ENCODE measurements at places on chromosomes 7 and 10.

DNA sequence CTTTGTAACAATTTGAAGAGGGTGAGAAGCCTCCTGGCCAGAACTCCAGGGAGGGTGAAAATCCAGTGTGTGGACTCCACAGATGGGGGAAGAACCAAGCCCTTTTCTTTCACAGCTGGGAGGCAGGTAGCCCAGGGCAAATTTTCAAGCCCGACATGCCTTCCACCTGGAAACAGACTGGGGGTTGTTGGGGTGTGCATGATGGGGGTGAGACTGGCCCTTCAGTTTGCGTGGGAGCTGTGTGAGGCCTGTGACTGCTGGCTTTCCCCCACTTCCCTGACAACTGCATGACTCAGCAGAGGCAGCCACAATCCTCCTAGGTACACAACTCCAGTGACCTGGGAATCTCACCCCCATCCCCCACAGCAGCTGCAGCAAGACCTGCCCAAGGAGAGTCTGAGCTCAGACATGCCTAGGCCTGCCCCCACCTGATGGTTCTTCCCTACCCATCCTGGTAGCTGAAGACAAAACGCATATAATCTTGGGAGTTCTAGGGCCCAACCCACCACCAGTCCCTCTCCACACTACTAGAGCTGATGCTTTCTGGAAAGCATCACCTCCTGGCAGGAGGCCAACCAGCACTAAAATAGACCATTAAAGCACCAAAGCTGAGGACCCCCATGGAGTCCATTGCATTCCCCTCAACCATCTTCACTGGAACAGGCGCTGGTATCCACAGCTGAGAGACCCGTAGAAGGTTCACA lies 445.4 kb downstream of the TFEC start:
- no peak for DNase-seq

DNA sequence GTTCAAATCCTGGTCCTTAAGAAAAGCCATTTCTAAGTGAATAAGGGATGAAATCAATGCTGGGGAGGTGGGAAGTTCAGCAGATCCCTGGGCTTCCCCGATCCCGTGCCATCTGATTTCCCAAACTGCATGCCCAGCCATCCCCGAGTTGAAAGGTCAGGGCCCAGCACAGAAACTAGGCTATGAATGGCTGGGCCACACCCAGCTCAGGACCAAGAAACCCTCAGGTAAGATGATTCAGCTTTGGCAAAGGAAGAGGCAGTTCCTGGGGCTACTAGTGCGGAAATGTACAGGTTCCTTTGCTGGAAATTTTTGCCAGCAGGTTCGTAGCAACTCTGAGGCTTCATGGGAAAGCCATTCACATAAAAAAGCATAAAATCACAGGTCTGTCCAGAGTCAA lies 182.7 kb downstream of the FAM107B start:
- DNase-seq = no peak

DNA sequence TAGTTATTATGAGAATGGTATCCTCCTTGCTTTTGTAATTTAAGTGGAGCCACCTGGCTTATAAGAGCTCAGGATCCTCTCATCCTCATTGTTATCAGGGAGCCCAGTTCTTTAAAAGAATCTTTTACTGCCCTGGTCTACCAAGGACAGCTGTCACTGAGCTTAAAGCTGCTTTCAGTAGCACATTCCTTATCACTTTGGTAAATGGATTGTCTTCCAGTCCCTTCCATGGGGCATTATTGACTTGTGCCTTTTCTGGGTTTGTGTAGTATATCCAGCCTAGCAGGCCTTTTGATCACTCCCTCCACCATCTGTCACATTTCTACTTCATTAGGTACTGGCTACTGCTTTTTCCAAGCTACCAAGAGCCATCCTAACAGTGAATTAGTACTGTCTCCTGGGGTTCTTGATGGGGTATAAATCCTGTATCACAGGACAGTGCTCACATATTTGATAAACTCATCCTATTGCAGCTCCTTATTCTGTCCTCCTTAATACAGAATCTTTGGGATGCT lies 208.9 kb downstream of the TMEM26 start:
- no peak for DNase-seq

DNA sequence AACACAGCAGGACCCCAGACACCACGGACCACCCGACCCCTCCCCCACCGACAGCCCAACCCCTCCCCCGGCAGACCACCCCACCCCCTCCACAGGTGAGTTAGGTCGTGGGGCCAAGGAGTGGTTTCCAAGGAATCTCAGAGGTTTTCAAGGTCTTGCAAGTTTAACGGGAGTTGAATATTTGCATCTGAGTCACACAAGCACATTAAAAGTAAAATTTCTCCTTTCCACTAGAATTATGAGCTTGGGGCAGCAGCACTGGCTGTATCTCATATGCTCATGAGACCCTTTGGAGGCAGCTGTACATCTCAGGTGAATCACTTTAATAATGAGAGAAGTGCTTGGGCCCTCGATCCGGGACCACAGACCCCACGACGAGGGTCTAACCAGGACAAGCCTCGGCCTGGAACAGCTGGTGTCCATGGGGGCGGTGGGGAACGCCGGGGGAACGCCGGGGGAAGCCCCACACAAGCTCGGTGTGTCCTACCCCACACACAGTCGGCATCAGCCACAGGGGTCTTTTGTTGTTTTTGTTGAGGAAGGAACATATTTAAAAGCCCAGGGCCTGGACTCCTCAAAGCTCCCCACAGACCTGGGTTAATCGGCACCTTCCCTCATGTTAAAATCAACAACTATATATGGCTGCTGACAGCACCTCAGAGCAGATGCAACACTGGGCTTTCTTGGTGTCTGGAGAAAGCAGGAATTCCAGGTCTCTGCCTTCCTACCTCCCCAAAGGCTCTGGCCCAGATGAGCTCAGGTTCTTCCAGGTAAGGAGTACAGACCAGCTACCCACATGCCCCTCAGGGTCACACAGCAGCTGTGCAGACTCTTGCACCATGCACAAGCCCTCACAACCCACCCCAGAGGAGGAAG lies 130.3 kb downstream of the DIP2C start:
- DNase-seq = no peak

GRCh38 chr10:99619090-99619800 lies 994 bp downstream of the SLC25A28 start:
- DNase-seq = no peak

DNA sequence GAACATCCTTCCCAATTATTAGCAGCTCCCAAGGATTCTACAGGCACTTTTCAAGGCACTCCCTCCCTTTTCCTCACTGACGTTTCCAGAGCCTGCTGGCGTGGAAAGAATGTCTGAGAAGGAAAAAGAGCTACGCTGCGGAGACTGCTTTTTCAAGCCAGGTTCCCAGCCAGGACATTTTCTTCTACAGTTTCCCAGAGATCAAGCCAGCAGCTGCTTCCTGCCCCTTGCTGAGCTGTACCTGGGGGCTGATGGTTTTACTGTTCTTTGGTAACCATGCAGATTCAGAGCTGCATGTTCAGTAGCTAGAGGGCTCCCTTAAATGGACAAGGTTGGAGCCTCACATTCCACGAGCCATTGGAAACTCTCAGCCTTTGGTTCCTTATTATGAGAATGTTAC lies 133.4 kb downstream of the EVX1 start:
- no peak for DNase-seq
